ENCODE measurements at places on chromosomes 1 and 21.

GRCh38 chr1:168348146-168348709, 67.6 kb downstream of the TBX19 start:
- DNase-seq: no peak

- DNase-seq: no peak
These were observed 36.7 kb downstream of the CRB1 start for GRCh38 chr1:197304638-197305200.

- DNase-seq: no peak
These were observed 258.1 kb downstream of the SDCCAG8 start for GRCh38 chr1:243513726-243514491.

DNA sequence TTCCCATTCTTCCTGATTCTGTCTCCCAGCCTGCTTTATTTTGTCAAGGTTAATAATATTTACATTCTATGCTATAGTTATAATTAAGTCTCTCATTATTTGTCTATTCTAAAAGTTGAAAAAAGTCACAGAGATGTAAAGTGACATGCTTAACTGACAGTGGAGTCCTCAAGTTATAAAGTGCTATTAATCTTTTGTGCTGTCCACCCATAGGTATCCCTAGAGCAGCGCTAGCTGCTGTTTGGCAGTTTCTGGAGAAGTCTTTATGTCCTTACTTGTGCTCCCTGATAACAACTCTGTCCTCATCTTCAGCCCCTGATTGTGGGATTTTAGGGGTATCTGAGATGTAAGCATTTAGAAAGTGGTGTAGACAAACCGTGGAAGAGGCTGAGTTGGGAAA, 13.1 kb downstream of the BACH1 start:
- DNase-seq: no peak

- no peak for DNase-seq
These were observed 9.9 kb downstream of the TOR3A start for GRCh38 chr1:179091691-179092165.

GRCh38 chr1:220511785-220512184, 16.2 kb upstream of the MARK1 start:
- no peak for DNase-seq

DNA sequence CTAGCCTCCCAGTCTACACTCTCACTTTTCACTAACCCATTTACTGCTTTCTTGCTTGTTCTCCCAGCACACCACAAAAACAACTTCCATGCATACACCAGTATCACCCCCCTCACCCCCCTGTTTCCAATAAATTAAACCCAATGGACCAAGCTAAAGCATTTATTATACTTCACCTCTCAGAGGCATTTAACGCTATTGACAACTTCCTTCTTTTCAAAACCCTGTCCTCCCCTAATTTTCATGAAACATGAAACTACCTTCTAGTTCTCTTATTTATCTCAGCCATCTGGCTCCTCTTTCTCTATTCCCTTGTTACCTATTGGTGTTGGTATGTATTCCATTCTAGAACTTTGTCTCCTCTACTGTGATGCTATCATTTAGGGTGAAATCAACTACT, 32.3 kb downstream of the PTPRC start:
- DNase-seq: no peak

DNA sequence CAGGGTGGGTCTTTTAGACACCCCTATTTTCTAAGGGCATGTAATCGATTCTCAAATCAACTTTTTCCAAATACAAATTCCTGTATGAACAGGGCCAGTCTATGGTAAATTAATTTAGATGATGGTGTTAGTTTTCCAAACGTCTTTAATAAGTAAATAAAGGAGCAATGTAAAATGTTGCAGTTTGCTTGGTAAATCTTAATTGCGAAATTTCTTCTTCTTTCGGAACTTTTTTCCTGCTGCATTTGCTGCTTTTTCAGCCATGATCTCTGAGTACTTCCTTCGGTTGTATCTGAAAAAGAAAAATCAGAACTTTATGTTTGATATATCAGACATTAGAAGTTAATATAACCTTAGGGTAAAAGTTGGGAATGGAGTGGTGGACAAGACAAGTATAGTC, 9.4 kb downstream of the DNTTIP2 start:
- DNase-seq: no peak

DNA sequence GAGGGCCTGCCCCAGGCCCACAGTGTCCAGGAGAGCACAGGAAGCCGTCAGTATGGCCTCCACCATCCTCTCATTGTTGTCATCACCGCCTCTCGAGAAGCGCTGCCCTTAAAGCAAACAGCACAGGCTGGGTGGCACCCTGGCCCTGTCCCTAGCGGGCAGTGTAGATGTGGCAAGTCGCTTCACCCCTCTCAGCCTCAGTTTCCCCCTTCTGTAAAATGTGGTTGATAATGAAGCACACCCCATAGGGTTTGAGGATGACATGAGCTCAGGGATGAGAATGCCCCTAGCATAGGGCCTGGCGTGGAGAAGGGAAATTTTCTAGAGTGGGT, 13.4 kb downstream of the PLA2G2F start:
- no peak for DNase-seq

DNA sequence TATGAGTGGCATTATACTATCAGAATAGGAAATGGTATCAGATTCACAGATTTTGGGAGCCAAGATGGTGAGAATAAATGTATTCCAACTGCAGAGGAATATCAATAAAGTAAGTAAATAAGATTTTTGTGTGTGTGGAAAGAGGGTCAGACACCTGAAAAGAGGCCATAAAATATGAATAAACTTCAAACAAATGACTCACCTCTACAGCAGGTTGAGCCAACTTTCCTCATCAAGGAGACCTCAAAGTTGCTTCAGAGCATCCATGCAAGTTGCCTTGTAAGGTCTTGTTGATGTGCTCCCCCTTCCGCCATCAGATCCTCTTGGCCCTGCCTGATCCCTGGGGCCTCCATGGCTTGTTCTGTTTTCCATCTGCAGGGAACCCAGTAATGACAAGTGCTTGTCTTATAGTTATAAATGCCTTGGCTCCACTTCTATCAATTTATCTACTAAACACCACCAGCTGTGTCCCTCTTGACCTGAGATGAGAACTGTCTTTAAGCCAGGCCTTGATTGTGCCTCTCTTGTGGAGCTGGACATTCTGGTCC, 775.6 kb downstream of the LTN1 start:
- DNase-seq: no peak

DNA sequence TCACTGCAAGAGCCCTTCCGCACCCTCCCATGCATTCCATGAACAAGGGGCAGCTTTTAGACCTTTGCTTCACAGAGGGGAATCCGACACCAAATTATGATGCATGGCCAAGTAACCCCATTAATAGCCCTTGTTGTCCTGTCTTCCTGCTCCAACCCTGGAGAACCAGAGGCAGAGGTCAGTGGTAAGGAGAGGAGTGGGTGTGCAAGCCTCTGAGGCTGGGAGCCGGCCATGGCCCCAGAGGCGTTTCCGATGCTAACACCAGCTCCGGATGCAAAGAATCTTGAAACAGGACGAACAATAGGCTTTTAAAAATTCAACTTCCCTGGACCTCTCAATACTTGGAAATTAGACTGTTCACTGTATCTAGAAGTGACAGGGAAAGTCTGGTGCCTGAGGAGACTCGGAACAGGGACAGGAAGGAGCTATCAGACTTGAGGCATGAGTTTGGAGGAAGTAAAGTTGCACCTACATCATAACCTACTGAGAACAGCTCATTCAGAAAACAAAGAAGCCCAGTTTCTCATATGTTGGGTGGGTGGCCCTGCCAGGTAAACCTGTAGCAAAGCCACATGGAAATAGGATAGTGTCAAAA, 101.2 kb upstream of the ERG start:
- DNase-seq: no peak

GRCh38 chr1:221776495-221777301, 34.8 kb upstream of the DUSP10 start:
- DNase-seq: no peak

GRCh38 chr1:21912038-21912758, 24.9 kb downstream of the HSPG2 start:
- DNase-seq: no peak

- DNase-seq: no peak
These were observed 254.3 kb upstream of the DAB1 start for GRCh38 chr1:57678138-57678537.

GRCh38 chr21:34261841-34262468, 101.9 kb upstream of the KCNE2 start:
- no peak for DNase-seq

DNA sequence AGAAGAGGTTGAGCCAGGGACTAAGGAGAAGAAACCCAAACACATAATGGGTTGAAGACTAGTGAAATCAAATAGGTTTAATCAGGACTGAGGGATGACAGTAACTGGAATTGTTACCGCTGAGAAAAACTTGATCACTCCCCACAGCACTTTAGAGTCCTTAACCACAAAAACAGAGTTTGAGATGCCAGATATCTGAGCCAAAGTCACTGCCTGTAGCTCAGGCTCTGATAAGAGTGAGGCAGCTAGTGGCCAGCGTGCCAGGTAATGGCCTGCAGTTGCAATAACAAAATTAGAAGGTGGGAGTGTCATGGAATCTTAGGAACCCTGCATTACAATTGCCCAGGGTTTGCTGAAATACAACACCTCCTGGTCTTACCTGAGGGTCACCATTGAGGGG, 48.0 kb downstream of the PRKAB2 start:
- DNase-seq: no peak

DNA sequence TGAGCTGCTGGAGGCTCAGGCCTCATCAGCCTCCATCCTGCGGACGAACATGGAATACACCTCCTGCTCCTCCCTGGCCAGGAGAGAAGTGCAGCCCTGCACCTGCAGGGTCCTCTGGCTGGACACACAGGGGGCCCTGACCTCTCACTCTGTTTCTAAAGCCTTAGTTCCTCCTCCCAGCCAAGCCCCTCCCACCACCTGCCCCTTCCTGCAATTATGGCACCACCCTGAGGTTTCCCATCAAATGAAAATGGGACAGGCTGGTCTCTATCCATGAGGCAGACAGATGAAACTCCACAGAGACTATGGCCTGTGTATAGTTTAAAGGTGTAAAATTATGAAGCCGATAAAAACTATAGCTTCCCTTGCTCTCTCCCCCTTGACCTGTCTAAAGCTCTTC, 42.6 kb downstream of the CACNA1S start:
- DNase-seq: no peak

- no peak for DNase-seq
These were observed 189.5 kb upstream of the C1orf174 start for GRCh38 chr1:4089421-4090175.
